ENCODE measurements at places on chromosomes 11 and 22.

DNA sequence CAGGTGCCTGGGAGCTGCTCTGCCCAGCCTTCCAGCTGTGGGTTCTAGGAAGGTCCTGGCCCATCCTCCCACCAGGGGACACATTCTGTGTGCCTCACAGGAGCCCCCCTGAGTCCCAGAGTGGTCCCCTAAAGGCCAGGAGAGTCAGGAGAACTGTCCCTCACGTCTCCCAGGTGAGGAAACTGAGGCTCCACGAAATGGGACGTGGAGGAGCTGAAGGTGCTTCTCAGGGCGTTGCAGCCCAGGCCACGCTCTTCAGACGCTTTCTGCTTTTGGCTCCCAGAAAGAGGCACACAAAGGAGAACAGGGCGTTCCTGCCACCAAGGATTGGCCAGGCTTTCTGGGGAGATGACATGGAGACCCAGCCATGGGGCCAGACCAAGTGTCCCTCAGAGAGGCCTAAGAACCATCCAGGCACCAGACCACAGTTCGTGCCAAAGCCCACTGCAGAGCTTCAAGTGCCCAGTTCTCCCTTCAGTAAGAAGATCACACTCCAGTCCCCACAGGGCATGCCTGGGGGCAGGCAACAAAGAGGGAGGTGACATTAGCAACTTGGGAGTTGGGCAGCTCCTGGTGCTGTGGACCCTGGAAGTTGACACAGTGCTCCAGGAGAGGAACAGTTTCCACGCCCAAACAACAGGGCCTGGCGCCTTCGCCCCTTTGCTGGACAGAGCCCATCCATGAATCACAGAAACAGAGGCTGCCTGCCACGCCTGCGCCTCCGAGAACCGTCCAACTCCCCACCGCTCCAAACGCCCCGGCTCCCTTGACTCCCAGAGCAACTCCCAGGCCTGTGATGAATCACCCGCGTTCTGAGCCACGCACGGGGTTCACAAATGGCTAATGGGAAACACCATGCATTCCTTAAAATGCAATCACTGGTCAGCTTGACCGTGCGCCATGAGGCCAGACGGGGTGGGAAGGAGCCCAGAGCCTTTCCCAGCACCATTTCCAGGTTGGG is 589.2 kb downstream of the BRD1 start:
- DNase-seq, result no peak

DNA sequence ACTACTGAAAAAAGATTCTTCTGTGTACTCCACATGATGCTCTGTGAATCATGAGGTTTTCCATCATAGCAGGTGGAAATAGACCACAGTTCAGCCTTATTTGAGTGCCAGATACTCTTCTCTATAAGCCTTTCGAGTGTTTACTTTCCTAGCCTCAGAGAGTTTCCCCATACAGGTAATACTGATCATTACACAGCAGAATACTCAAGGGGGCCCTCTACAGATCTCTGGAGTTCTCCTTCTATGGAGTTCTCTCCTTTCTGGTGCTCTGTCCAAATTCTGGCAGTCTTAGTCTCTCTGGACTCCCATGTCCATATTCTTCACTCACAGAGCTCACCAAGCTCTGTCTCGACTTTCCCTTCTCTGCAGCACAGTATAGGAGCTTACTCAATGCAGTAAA is 175.7 kb upstream of the CARD18 start:
- no peak for DNase-seq

DNA sequence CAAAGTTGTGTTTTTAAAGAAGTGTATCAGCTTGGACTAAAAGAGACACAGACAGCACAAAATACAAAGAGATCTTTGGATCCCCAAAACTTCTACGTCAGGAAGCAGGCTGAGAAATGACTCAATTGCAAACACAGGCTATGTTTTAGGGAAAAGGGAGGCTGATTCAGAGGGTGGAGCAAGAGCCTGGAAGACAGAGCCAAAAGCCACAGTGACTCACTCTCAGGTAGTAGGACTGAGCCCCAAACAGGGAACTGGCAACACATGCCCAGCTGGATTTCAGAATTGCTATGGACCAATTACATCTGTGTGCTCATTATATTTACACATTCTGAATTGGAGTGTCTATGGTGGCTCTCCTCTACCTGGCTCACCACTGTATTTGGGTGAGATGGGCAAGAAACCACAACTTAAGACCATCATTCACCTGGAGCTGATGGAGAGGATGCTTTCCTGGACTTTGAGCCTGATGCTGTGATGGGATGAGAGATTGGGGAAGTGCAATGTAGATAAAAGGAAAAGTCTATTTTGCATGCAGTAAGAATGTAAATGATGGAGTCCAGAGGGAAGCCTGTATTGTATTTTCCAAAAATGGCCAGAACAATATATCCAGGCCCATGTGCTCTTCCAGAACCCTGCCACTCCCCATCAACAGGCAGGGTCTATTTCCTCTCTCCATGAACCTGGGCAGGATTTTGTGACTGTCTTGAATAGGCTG is 20.8 kb upstream of the LINC01488 start:
- no peak for DNase-seq

DNA sequence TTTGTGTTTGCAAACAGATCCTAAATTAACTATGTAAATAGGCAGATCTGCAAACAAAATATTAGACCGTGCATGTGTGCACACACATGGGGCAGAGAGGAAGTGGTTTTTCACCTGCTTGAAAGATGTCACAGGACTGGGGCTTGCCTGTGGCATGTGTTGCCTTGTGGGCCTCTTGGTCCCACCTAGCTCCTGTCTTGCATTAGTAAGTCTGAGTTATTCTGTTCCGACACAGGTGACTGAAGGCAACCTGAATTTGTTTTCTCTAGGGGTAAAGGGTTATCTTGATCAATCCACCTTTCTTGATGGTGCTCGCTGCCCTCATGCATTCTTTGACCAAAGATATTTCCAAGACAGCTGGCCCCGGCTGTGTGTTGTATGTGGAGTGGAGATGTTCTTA is 667.5 kb downstream of the NTM start:
- DNase-seq, result no peak

GRCh38 chr11:119515771-119516400 is 92.9 kb upstream of the THY1 start:
- no peak for DNase-seq

GRCh38 chr22:30297276-30297990 is 8.1 kb upstream of the CASTOR1 start:
- no peak for DNase-seq

DNA sequence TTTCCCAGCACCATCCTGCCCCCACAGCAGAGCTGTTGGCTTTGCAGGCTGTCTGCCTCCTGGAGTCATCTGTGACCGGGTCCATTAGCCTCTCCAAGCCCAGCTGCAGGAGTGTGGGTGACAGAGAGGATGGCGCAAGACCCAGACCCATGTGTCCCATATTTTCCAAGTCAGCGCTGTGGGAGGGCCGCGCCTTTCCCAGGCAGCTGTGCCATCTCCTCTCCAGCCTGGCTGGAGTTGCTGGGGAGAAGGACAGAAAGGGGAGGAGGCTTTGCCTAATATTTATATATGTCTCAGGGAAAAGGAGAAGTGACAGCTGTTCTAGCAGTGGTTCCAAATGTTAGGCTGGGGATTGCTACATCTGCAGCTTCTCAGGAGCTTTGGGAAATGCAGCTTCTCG is 15.7 kb downstream of the DTX4 start:
- DNase-seq, result no peak

DNA sequence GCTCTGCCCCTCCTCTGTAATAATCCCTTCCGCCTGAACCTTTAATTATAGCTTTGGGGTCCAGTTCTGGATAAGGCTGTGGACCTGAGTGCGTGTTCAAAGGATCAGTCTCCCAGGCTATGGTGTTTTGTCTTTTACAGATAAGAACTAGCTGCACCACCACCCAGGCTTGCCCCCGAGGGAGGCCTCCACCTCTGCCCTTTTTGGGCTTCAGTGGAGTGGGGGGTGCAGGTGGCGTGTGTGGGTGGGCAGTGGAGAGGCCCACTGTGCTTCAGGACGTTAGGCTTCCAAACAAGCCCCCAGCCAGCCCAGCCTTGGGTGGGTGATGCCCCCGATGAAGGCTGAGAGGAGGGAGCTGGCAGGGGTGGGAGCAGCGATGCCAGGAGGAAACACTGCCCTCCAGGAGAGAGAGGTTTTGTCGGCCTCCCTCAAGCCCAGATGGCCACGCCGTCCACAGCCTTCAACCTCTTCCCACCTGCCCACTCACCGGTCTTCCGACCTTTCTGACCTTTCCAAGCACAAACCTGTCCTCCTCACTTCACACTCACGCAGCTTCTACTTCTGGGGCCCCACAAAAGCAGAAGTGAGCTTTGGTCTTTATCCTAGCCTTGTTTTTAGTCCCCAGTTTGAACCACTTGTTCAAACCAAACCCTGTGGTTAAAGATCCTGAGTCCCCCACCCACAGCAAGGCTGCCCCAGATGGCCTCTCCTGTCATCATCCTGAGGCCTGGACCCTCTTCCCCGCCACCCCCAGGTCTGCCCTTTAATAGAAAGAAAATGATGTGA is 20.4 kb downstream of the PSMD13 start:
- DNase-seq, result no peak

GRCh38 chr11:32200136-32200847 is 109.4 kb downstream of the RCN1 start:
- no peak for DNase-seq

- DNase-seq, result no peak
Observed at GRCh38 chr11:28878025-28878424, 769.8 kb downstream of the METTL15 start.

DNA sequence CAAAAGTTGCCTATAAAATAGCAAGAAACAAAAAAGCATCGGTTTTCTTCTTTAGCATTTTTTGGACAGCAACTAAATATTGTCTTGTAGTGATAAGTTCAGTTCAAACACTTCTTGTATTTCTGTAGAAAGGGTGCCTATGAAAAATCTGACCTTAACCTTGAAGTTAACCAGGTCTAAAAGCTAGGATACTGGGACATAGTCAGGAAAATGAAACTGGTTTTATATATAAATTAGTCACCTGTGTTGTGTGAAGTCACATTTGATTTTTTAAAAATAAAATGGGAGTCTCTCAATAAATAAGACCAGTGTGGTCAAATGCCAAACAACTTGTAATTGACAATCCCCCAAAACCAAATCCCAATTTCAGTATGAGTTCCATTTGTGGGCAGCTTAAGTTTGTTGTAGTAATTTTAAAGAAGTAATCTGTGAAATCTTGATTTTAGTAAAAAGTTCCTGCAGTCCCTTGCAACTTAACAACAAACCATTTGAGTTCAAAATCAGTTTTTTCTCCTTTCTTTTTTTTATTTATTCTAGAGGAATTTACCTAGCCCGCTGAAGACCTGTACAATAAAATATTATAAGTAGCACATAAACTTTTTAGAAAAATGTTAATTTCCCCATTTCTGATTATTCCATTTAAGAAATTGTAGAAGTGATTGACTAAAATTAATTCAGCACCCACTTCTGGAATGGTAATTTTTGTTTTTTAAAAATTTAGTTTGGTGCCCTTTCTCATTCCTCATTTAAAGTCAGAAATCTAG is 84.5 kb upstream of the PPARA start:
- no peak for DNase-seq
